Hematopoietic multipotent progenitor cell treated with erythropoietin and hydrocortisone succinate and interleukin-3 and kit ligand, for 17 days (in vitro differentiated cells): ENCODE measurements at places on chromosomes 5 and 9.

DNA sequence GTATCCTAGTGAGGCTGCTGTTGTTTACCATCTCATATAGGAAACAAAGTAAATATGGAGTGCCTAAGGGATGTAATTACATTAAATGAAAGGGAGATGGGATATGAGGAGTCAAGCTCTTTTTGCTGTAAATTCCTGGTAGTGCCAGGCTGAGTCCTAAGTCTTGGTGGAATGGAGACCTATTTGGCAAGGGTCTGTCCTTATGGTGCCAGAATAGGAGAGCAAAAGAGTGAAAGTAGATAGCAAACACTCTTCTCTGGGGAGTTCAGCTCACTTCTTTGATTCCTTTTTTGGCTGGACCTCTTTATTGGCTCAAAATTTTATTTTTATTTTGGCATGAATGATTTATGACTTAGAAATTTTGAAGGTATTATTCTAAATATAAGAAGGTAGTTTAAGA lies 380.8 kb downstream of the TMEM232 start:
- no peak for DNase-seq

- DNase-seq: no peak
Measured at GRCh38 chr9:117543089-117543488, 128.2 kb upstream of the ASTN2 start.

DNA sequence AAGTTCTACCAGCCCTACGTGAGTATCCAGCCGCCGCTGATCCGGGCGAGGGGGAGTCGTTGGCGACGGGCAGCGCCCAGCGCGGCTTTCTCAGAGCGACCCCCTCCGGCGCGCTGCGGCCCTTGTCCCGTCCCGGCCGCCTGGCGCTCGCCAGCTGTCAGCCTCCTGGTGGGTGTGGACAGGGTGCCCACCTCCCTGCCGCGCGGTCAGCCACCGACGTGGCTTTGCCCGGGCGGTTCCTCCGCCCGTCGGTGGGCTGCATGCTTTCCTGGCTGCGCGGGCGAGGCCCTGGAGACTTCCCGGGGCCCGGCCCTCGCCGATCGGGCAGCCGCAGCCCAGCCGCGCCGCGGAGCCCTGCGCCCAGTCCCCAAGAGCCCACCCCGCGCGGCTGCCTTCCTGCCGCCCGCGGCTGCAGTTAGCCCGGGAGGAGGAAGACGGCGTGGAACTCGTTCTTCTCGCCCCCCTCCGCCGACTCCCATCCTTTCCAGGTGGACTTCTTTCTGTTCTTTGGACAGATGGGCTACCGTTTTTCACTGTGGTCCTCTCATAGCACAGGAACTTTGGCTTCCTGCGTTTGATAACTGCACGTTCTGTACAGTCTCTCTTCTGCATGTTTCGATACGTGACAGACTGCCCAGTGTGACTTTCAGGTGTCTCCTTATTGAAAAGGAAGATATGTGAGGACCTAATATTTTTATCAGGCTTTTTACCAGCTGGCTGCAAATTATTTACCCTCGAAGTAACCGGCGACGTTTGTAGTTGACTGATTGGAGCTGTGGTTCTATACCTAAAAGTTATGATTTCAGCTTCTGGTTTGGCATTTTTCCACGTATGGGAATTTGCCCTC lies 577 bp downstream of the AP3S1 start:
- DNase-seq: peak; percentile 42

DNA sequence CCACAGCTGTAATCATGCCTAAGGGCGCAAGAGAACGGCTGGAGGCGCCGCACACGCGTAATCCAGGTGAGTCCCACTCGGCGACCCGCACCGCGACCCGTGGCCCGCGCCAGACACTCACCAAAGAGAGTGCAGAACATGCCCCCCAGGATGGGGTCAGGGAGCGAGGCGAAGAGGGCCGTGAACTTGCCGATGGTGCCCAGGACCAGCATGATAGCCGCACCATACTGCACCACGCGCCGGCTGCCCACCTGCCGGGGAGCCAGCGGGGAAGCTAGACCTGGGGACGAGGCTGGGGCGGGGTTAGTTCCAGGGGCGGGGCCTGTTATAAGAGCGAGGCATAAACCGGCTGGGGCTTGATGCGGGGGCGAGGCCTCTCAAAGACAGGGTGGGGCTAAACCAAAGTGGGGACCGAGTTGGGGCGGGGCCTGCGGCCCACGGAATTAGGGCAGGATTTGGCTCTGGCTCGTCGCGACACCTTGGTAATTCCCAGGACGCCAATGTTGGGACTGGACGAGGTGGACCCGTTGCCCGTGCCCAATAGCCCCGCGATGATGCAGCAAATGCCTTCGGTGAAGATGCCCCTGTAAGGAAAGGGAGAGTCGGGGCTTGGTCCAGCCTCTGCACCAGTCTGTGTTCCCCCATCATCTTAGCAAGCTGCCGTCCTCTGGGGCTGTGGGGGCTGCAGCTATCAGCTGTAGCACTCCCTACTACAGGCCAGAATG lies 4.8 kb downstream of the SLC23A1 start:
- no peak for DNase-seq

- peak; percentile 74 for DNase-seq
Measured at GRCh38 chr5:62432621-62433064, 20.1 kb downstream of the IPO11 start.

DNA sequence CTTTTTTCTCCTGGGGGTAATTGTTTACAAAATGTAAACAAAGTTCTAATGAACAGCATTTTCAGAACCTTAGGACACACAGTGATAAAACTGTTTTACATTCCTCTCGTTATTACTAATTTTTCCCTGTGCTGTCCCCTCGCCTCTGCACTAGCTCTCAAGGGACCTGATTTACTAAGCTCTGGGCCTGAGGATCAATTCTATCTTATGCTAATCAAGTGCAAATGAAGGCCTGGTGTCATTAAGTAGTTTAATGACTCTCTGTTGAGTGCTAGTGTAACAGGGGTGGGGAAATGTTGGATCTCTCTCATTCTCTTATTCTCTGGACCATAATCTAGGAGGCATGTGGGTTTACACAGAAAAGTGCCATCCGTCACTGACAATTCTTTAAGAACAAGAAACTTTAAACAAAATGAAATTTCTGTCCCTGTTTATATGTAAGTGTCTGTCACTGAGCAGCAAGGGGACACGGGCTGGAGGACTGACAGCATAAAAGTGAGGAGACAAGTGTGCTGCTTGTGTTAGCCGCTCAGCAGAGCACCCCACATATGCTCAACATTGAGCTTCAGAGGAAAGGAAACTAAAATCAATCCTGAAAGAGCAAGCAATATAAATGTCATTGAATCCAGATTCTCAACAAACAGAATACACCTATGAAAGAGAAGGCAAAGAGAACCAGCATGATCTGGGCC lies 115.4 kb downstream of the WDR41 start:
- no peak for DNase-seq

GRCh38 chr9:84493284-84493947 lies 152.9 kb upstream of the SLC28A3 start:
- DNase-seq: no peak
